ENCODE measurements at places on chromosomes 11 and 22. TPM values are rescaled to one million over a fixed set of nuclear protein-coding genes. Genes with fewer than 3 reads are reported as not detected.
A peak's percentile ranks its signal among the peaks of the same experiment; 100 is the strongest.

- peak; percentile 59 for DNase-seq
Measured at GRCh38 chr11:13668957-13669521, 571 bp downstream of the FAR1 start.

GRCh38 chr22:30206944-30207343 is 39.6 kb downstream of the LIF start:
- DNase-seq = no peak

- no peak for DNase-seq
Measured at GRCh38 chr11:45143494-45143893, 2.9 kb upstream of the PRDM11 start.

TEX12 gene
- total RNA-seq = 0.50 TPM

KCNQ1 gene
- total RNA-seq = 1.9 TPM

DNA sequence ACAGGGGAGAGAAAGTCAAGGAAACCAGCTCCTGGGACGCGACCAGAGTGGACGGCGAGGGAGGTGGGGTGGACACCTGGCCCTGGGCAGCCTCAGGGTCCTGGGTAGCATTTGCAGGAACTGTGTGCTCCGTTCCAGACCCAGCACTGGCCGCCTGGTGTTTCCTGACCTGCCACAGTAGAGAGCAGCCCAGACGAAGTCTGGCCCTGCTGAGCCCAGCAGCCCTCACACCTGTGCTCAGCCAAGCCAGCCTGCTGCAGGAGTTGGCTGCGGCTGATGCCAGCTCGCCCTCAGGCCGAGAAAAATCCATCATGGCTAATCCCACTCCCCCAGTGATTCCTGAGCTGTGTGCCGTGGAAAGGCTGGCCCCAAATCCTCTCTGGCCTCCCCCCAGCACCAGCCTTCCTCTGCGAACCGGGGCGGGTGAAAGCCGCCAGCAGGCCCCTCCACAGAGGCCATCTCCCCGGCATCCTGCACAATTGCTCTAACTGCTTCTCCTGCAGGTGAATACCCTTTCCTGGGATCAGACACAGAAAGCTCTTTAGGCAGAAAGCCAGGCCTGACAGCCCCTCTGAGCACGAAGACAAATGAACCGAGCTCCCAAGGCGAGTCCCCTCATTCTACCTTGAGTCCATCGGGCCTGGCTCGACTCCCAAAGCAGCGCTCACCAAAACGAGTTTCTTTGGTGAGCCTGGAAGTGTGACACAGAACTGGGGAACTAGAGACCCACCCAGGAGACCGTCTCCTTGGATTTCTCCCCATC is 88.6 kb downstream of the RTL6 start:
- no peak for DNase-seq

GTF2H1 gene
- total RNA-seq = 22.4 TPM

DNA sequence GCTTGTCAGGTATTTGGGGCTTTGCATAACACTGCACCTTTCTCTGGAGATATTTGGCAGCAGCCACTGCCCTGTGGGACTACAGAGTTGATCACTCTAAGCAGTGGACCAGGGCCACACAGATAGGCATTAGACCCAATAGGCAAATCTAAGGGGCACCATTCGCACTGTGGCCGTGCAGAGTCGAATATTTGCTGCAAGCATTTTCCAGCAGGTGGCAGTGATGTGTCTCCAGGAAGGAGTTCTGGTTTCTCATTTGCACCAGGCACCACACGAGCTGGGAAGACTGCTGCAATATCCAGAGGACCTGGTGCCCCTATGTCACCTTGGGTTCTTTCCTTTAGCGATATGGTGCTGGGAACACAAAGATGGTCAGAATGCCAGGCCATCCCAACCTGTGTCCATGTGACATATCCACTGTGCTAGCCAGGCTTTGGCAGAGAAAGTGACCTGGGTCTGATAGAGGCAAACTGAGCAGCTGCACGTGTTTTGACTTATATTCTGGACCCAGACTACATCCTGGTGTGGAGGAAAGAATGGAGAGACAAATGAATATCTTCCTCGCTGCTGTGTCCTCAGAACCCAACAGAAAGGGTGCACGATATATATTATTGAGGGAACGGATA is 318.7 kb downstream of the BUD13 start:
- peak; percentile 15 for DNase-seq

- DNase-seq = no peak
Measured at GRCh38 chr11:40619654-40620053, 839.8 kb downstream of the LRRC4C start.

GRCh38 chr11:102830001-102830727 is 13.2 kb downstream of the MMP3 start:
- no peak for DNase-seq

TRPM5 gene
- total RNA-seq = not detected

GRCh38 chr11:65911682-65912568 is 6.9 kb downstream of the C11orf68 start:
- no peak for DNase-seq

ENTHD1 gene
- not detected for total RNA-seq

PITPNM1 gene
- 99.9 TPM for total RNA-seq

- no peak for DNase-seq
Measured at GRCh38 chr11:119505861-119506260, 82.9 kb upstream of the THY1 start.

GRCh38 chr11:370070-370941 is 1.0 kb downstream of the B4GALNT4 start:
- DNase-seq = no peak

GRCh38 chr11:116563712-116564047 is 209.1 kb downstream of the BUD13 start:
- no peak for DNase-seq

SAA4 gene
- not detected for total RNA-seq

DNA sequence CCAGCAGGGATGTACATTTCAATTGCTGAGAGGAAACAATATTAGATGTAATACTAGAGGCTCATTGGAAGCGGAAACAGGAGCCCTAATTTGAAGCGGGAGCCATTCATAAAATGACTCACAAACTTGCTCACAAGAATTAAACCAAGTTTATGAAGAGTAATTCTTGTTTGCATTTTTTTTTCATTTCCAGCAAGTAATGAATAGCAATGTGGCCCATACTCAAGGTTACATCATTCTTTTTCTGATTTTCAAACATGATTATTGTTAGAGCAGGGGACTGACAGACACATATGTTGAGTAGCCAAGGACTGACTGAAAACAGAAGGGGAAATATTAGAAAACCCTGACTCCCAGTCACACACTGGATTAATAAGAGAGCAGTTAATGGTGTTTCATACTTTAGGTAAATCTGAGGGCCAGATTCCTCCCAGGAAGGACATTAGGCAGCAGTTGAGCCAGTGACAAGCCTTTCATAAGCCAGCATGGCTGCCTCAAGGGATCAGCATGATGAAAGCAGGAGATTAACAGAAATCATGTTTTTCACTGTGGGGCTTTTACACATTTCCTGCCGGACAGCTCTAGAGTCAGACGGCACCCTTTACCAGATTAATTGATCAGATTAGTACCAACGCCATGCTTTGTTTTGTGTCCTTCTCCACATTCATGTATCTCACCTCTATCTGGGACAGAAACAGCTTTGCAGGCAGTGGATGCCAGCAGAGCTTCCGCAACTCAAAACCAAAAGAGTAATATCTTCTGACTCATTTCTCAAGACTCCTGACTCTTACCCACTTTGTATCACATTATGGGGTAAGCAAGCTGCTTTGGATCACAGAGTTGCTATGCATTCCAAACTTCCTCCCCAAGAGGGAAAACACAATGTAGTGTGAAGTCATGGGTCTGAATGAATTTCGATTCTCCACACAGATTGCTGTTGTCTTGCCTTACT is 831.6 kb downstream of the KCNA4 start:
- no peak for DNase-seq

GRCh38 chr11:57279116-57279515 is 42.1 kb upstream of the APLNR start:
- no peak for DNase-seq

OR4D5 gene
- not detected for total RNA-seq

DNA sequence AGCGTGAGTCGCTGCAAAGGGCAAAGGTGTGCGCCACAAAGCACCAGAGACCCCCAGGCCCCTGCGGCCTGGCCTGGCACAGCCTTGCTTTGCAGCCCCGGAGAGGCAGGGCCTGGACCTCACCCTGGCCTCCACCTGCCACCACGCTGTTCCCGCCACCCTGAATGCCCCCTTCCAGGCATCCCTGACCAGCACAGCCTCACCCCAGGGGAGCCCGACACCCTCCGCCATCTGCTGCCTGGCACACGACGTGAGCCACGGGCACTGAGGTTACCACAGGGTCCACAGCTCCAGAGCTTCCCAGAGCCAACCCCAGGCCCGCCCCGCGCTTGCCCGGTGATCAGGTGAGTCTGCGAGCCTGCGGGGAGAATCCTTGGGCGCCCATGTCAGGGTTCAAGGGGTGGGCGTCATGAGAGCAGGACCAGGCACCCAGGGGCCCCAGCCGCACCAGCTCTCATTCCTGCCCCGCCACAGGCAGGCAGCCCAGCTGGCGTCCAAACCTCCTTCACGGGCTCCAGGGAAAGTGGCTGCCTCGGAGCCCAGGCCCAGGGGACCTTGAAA is 171.3 kb downstream of the BRD1 start:
- no peak for DNase-seq

DNA sequence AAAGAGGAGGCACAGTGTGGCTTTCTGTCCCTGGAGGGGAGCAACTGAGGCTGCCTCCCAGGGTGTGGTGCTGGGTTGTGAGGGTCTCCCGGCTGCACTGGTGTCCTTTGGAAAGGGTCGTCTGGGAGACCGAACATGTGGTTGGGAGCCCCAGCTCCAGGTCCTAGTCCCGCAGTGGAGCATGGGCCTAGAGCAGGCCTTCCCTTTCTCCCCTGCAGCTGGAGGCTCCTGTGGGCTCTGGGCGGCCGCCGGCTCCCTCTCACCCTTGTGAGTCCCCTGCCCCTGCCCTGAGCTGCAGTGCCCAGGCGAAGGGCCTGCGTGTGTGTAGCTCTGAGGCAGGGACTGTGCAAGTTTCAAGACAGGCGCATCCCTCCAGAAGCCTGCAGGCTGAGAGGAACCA is 1492.7 kb downstream of the BRD1 start:
- no peak for DNase-seq

- no peak for DNase-seq
Measured at GRCh38 chr11:9594267-9595046, 21.0 kb downstream of the WEE1 start.

- DNase-seq = no peak
Measured at GRCh38 chr11:116718955-116719501, 53.8 kb downstream of the BUD13 start.

- DNase-seq = no peak
Measured at GRCh38 chr11:94934362-94934761, 39.0 kb downstream of the CWC15 start.

DNA sequence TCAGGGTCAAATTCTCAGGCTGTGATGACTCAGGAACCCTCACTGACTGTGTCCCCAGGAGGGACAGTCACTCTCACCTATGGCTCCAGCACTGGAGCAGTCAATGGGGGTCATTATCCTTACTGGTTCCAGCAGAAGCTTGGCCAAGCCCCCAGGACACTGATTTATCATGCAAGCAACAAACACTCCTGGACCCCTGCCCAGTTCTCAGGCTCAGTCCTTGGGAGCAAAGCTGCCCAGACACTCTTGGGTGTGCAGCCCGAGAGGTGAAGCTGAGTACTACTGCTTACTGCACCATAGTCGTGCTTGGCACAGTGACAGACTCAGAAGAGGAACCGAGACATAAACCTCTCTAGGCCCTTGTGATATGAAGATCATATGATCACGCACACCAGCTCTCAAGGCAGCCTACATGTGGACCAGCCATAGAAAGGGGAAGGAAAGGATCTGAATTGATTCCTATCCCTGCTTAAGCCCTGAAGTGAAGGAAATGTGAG is 58.2 kb downstream of the ZNF280B start:
- DNase-seq = peak; percentile 6

CCDC34 gene
- 3.0 TPM for total RNA-seq

DNA sequence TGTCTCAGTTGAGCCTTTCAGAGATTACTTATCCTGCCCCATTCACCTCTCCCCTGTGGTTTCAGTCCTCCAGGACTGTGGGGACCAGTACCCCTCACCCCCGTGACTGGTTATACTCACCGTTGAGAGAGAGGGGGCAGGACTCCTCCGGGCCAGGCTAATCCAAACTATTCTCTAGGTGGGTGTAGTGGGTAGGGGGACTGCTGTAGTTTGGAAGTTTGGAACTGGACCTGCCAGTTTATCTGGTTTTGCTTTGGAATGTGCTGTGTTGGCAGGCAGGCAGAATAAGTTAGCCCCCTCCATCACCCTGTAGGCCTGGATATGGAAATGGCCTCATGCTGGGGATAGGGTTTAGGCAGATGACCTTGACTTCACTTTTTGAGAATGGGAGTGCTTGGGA is 13.5 kb downstream of the TEAD1 start:
- DNase-seq = no peak

DNA sequence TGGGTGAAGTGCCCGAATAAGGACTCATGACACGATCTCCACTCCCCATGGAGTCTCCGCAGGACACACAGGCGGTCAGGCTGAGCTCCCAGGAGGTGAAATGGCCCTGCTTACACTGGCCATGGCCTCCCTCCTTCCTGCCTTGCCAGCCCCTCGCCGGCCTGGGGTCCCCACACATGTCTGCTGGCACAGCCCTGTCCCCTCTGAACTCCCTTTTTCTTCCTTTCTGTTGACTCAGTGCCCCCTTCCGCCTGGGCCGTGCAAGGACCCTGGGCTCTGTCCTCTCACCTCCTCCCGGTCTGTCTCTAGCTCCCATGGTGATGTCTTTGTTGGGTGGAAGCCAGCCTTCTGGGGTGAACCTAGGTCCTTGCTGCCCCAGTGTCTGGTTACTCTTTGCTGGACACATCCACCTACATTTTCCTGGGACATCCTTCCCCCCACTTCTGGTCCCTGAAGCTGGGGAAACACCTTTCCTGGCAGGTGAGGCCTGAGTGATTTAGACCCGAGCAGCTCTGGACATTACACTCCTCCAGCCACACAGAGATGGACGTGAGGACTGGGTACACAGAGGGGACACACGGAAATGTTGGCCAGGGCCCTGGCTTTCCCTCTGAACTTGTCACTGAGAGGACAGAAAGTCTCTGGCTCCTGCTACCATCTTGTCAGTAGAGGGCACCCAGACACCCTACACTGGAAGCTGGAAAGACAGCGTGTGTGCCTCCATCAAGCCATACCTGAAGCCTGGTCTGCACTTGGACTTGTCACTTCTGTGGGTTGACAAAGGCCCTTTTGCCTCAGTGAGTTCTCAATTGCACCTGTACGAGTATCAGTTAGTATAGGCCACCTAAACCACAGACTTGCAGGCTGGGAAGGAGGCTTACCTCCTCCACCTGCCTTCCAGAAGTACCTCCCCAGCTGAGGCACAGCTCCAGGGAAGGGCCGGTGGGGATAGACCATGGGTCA is 864.3 kb downstream of the TBC1D22A start:
- no peak for DNase-seq

DNA sequence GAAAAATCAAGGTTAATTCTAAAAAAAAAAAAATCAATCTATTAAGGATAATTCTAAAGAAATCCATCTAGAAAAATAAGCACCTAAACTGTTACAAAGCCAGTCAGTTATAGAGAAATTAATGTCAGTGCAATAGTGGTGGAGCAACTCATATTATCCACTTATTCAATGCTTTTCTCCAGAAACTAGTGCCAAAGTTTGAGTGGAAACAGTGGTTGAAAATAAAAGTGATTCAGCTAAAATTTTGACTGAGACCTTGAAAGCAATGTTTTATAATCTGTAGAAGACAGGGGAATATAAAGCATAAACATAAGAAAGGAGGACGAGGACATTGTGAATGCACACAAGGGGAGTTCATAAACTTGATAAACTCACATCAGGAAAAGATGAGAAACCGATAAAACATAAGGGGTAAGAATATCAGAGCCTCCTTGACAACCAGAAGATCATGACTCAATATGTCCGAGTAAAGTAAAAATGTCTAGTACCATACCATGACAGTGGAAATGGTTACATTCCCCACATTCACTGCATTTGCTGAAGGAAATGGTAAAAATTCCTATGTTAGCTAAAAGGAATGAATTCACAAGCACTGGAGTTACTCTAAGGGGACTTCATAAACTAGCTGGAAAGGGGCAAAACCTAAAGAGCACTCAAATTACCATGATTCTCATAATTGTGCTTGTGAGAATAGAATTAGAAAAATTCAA is 58.7 kb upstream of the SLC5A12 start:
- no peak for DNase-seq

All from natural killer cell (primary cell).